ENCODE measurements at places on chromosomes 2 and 18.

GRCh38 chr18:55511277-55511676 lies 76.7 kb downstream of the TCF4 start:
- DNase-seq: no peak

DNA sequence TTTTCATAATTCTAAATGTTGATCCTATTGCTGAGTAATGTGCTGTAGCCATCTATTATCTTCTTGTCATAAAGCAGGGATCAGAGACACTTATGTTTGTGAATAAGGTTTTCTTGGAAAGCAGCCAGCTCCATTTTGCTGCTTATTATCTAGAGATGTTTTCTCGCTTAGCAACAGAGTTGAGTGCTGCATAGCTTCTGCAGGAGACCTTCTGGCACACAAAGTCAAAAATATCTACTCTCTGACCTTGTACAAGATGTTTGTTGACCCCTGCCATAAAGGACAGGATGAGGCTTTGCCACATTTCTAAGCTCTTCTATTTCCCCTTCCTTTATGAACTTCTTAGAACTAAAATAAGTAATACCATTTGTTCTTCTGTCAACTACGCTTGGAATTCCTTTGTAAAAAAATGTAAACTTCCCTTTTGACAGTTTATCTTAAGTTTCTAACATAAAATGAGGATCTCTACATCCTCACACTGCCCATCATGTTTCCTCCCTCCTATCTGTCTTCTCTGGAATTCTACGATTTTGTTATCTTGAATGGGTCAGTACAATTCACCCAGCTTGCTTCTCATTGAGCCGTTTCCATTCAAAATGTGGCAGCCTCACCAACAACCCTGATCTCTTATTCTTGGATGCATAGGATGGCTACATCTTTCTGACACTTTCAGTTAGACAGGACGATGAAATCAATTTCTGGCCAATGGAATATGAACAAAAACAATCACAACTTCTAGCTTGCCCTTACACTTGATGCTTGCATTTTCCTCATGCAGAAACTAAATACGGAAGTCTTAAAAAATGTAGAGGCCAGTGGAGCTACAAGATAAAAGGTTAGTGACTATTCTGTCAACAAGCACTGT lies 1377.0 kb downstream of the SUCLG1 start:
- no peak for DNase-seq

DNA sequence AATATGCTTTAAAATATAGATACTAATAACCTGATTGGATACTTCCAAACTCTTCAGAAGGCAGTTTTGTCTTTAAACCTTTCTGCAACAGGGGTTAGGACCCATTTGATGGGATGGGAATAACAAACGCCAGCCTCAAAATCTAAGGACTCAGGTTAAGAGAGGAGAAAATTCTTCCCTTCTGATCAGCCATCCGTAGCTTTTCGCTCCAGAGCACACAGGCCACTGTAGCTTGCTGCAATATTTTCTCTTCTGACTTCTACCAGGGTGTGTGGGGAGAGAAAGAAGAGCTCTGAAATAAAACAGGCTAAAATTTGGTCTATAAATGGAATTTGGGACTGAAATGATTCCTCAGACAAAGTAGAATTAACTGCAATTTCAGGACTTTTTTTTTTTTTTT lies 95.1 kb downstream of the ALPK2 start:
- no peak for DNase-seq

GRCh38 chr18:37244618-37245017 lies 321.0 kb downstream of the CELF4 start:
- DNase-seq: no peak

DNA sequence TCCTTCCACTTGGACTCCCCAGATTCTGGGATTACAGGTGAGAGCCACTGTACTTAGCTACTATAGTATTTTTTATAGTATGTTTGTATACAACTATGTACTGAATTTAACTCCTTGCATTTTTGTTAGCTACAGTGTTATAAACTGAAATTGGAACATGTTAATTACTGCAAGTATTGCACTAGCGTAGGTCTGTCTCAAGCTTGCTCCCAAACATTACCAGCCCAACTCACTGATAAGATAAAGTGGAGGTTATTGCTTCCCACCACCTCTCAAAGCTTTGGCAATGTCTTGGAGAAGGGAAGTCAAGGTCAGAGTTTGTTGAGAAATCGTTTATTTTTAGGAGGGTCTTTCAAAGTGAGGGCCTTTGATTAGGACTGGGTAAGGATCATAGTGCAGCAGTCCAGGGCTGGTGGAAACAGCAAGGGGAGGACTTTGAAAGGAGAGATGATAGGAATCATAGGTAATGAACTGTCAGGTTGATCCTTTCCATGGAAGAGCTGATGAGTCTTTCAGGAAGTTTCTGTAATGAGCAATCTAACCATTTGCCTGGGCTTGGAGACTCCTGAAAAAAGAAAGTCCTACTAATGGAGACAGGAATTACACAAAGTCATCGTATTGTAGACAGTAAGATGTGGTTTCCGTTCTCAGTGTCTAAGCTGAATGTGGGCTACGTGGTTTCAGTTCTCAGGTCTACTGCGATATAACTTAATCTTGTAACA lies 257.1 kb downstream of the MYO3B start:
- DNase-seq: no peak

GRCh38 chr2:83112858-83113257 lies 1346.2 kb downstream of the SUCLG1 start:
- DNase-seq: no peak

DNA sequence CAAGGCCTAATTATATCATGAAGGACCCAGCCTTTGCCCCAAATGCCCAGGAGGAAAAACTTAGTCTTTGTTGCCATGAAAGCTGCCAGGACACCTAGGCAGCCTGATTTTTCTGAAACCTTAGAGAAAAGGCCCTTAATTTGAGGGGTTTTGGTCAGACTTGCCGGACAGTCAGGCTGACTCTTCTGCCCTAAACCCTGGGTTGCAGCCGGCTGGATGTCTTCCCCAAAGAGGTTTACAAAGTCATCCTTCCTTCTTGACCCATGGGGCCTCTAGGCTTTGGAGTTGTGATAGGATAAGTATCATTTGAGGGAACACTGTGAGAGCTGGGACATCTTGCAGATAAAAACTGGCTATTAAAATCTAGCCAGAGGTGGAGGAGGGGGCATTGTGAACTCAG lies 2.4 kb upstream of the HOXD1 start:
- no peak for DNase-seq

GRCh38 chr2:134178138-134178877 lies 75.6 kb upstream of the MGAT5 start:
- DNase-seq: no peak

Data from pons (tissue), 1 donor.